CD8-positive, alpha-beta T cell (primary cell): ENCODE measurements at places on chromosomes 16 and 17. TPM values are rescaled to one million over a fixed set of nuclear protein-coding genes. Genes with fewer than 3 reads are reported as not detected.

- DNase-seq, result no peak
Measured at GRCh38 chr16:21208446-21209230, 2.7 kb downstream of the ZP2 start.

- DNase-seq, result no peak
Measured at GRCh38 chr16:30478766-30479478, 6.4 kb downstream of the ITGAL start.

- DNase-seq, result no peak
Measured at GRCh38 chr16:12262454-12263180, 286.1 kb downstream of the SNX29 start.

DNA sequence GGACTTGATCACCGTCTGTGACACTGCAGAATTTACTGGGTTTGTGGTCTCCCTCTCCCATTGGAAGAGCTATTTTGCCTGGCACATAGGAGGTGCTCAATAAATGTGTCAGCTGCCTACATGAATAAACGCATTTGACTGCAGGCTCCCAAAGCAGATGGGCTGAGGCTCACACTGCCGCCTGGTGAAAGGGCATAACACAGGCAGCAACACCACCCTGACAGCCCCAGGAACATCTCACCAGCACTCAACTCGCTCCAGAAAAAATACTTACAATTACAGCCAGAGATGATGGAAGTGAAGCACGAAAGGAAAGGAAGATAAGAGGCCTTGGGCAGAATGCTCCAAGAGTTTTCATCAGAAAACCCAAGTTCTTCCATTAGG is 73.9 kb downstream of the RPH3AL start:
- DNase-seq, result no peak

DNA sequence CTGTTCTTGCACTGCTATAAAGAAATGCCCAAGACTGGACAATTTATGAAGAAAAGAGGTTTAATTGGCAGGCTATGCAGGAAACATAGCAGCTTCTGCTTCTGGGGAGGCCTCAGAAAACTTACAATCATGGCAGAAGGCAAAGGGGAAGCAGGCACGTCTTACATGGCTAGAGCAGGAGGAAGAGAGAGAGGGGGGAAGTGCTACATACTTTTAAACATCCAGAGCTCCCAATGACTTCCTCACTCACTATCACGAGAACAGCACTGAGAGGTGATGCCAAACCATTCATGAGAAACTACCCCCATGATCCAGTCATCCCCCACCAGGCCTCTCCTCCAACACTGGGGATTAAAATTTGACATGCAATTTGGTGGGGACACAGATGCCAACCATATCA is 13.3 kb downstream of the WFIKKN2 start:
- no peak for DNase-seq

DNA sequence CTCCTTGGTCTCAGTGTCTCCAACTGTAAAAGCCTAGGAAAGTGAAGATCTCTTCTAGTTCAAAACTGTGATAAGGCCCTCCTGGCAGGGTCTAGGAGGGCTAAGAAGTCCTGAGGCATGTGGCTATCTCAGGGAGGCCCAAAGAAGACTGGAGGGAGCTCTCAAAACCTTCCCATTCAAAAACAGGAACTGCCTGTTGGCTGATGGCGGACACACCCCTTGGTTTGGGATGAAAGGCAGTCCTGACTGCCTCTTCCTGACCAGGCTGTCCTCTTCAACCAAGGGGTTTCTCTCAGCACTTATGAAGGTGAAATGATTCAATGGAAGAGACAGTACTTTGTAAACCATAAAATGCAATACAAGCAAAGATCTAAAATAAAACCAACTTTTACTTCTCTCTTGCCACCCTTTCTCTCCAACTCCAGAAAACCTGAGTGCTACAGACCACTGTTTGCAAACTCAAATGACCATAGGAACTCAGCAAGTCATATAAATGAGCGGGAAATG is 4.7 kb downstream of the ZNF764 start:
- DNase-seq, result no peak

DNA sequence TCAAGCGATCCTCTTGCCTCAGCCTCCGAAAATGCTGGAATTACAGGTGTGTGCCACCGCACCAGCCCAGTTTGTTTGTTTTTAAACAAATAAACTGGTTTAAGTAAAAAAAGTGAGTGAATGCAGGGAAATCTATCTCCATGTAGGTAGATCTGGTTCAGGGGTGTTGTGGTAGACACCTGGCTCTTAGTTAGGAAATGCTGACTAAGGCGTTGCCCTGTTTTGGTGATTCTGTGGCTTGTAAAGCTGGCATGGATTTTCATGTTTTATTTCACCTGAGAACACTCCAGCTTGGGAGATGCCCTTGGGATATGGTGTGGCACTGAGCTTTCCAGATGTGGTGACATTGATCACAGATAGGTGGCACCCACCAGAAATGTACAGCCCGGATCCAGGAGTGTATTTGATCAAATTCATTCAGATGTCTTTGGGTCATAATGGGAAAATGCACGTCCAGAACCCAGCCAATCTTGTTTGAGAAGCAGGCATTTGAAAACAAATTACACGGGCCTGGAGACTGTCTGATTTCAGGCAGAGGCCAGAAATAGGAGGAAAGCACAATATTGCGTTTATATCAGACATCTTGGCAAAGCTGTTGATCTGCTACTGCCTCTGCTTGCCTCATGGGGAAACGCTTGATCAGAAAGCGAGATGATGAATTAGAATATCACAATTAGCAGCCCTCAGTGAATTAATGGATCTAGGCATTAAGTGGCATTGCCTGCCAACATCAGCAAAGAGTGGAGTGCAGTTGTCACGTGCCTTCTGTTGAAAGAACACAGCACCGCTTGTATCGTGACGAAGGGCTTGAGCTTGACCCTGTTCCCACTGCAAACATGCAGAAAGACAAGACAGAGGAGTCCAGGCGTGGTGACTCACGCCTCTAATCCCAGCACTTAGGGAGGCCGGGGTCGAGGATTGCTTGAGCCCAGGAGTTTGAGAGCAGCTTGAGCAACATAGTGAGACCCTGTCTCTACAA is 7.3 kb upstream of the IL34 start:
- no peak for DNase-seq

DNA sequence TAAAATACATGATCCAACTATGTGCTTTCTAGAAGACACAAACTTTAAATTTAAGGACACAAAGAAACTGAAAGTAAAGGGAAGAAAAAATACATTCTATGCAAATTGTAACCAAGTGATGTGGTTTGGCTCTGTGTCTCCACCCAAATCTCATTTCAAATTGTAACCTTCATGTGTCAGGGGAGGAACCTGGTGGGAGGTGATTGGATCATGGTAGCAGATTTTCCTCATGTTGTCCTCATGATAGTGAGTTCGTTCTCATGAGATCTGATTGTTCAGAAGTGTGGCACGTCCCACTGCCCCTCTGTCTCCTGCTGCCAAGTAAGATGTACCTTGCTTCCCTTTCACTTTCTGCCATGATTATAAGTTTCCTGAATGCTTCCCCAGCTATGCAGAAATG is 15.0 kb downstream of the OR1A1 start:
- DNase-seq, result peak; percentile 20

DNA sequence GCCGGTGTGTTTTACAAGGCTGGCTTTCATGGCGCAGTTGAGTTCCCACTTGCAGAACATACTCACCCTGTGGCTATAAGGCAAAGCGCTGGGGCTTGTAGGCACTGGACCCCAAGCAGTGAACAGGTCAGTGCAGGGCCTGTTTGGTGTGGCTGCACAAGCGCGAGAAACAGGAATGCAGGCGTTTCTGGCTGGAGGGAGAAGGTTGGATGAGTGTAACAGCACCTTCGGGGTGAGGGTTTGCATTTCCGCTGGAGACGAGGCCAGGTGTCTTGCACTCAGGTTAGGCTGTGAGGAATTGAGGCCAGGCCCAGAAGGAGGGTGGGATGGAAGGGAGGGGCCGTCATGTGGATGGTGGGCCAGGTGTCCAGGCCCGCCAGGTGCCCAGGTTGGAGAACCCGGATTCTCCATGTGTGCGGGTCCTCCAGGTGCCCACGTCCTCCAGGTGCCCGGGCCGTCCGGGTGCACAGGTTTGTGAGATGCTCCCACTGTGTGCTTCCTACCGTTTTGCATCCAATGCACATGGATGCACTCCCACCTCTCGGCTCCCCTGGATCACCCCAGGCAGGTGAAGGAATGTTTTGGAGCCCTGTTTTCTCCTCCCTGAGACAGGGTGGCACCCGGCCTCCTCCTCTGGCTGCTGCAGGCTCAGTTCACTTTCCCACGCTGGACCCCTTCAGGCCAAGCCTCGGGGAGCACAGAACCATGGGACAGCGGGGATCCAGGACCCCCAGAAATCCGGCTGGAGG is 46.0 kb downstream of the SLC7A5 start:
- DNase-seq, result no peak

DNA sequence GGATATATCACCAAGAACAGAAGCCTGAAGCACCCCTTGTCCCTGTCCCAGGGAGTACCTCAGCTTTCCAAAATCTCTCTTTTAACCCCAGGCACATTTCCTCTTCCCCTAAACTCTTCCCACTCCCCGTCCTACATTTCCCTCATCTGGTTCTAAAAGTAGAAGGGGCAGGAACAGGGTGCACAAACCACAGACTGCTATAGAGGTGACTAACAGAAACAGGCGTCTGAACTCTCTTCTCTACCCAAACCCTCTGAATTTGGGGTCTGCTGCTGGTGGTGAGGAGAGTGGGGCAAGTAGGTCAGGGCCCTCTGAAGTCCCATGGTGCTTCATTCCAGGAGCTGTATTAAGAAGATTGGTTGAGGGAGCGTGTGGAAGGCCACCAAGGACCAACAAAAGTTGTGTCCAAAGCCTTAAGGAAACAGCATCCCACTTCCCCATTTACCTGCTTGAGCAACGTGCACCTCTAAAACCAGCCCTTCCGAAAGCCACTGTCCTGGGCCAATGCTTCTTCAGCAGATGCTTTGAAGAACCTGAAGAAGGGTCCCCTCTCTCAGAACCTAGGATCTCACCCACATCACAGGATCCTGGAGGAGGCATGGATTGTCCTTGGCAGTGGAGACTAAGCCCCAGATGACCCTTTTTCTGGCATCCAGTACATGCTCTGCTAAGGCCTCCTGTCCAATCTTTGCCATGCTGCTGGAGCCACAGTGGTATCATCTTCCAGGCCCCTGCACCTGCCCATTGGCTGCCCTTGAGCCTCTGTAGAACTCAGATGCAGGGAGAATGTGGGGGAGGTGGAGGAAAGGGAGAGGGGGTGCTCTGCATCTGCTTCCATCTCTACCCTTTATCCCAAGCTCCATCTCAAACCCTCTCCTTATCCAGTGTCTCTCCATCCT is 5.7 kb upstream of the NR1D1 start:
- no peak for DNase-seq

DNA sequence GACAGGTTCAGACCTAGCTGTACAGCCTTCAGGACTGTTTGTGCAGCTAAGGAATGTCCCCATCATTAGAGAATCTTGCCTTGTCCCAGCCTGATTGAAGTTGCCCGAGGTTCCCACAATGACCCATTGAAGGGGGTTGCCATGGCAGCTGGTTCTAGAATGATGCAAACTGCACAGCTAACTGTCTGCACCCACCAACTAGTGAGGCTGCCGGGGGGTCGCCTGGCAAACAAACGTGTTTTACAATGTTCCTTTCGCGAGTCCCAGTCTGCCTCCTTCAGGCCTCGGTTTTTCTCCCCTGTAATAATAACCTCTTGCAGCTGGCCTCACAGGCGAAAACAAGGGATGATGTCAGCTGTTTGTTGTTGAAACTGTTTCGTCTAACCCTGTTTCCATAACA is 5.5 kb downstream of the C16orf96 start:
- DNase-seq, result no peak

- DNase-seq, result no peak
Measured at GRCh38 chr17:49521471-49522356, 26.6 kb downstream of the NGFR start.

GRCh38 chr17:80652756-80653330 is 108.2 kb downstream of the RPTOR start:
- no peak for DNase-seq

- no peak for DNase-seq
Measured at GRCh38 chr17:46167826-46168569, 25.2 kb downstream of the KANSL1 start.

DNA sequence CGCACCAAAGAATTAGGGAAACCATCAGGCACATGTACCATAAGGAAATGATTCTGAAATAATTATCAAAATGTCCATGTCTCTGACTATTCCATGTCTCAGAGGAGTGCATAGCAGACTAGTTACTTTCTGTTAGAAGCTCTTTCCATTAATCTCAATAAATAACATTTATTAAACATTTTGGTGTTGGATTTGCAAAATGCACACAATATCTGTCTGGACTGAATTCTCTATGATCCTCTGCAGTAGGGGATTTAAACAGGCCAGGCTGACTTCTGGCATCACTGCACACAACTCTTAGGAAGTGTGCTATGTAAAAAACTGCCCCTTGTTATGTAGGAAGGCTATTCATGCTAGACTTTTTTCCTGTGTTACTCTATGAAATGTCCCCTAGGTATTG is 283.3 kb upstream of the CDH5 start:
- no peak for DNase-seq

GRCh38 chr17:55743103-55743679 is 7.7 kb upstream of the PCTP start:
- DNase-seq, result no peak

DNA sequence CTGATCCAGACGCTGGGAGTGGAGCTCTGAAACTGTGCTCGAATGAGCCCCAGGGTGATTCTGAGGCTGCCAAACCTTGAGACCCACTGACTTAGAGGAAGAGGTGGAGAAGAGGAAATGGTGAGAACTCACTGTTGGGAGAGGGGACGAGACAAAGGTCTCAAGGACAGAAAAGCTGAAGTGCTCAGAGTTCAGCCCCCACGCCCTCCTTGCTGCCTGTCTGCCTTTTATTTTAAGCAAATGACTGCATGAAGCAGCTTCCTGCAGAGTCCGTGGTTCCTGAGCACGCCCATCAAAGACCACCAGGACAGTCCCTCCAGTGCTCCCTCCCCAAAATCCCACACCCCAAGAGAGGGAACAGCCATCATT is 20.4 kb downstream of the COTL1 start:
- no peak for DNase-seq

DNA sequence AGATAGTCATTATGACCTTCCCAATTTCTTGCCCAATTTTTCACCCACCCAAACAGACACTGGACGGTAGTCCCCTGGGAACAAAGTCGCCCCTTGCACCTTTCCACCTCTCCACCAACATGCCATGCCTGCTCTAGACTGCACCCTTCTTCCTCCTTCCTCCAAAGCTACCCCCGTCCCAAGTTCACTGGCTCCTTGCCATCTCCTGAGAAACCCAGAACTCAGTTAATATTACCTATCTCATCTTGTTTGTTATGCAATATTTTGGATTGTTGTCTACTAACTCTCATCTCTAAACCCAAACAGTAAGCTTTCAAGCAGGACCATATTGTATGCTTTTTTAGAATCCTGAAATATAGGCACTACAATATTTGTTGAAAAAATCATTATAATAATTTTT is 63.3 kb downstream of the USP31 start:
- DNase-seq, result no peak

GRCh38 chr17:14038206-14038605 is 31.1 kb upstream of the COX10 start:
- no peak for DNase-seq

GRCh38 chr17:50059759-50060273 is 3.9 kb downstream of the ITGA3 start:
- no peak for DNase-seq

- no peak for DNase-seq
Measured at GRCh38 chr16:2855536-2855935, 2.4 kb downstream of the PRSS22 start.

The MT1G gene
- total RNA-seq, result not detected

The QPRT gene
- 0.76 TPM for total RNA-seq

The SLC47A2 gene
- not detected for total RNA-seq

The KRTAP1-1 gene
- not detected for total RNA-seq

The SLC16A6 gene
- 10.7 TPM for total RNA-seq

The CHST5 gene
- total RNA-seq, result not detected

The KIAA0753 gene
- 6.9 TPM for total RNA-seq

The TBC1D3C gene
- not detected for total RNA-seq
